ENCODE measurements at places on chromosomes 6 and 20.

- no peak for DNase-seq
Observed at GRCh38 chr20:15900443-15900842, 672.8 kb downstream of the KIF16B start.

DNA sequence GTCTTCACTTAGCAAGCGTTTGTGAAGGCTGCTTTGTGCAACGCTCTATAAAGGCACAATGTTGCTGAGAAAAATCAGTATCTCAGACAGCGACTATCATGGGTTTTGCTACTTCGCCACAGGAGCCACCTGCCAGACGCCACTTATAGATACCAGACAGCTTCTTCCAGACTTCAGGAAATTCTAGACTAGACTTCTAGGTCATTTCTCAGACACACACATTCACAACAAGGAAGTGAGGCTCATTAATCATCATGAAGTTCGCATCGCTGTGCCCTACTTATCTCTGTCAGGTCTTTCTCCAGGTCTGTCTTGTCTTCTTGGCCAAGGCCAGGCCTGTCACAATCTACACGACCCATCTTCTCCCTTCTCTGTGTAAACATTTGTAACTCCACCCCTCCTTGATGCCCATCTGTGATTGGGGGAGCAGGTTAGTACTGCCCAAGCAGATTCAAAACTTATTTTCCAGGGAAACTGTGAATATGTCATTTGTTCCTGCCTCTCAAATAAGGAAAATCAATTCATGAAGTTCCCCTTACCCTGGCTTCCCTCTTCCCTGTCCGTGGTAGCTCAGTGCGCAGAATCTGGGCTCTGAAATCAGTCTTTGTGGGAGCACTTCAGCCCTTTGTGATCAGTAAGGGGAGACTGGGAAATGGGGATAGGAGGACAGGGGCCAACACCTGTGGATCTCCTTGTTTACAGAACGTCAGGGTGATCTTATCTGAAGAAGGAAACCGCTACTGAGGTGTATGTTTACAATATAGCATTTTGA, 115.5 kb downstream of the TNFAIP3 start:
- DNase-seq = no peak

GRCh38 chr6:116514111-116514510, 2.7 kb downstream of the CALHM5 start:
- no peak for DNase-seq

DNA sequence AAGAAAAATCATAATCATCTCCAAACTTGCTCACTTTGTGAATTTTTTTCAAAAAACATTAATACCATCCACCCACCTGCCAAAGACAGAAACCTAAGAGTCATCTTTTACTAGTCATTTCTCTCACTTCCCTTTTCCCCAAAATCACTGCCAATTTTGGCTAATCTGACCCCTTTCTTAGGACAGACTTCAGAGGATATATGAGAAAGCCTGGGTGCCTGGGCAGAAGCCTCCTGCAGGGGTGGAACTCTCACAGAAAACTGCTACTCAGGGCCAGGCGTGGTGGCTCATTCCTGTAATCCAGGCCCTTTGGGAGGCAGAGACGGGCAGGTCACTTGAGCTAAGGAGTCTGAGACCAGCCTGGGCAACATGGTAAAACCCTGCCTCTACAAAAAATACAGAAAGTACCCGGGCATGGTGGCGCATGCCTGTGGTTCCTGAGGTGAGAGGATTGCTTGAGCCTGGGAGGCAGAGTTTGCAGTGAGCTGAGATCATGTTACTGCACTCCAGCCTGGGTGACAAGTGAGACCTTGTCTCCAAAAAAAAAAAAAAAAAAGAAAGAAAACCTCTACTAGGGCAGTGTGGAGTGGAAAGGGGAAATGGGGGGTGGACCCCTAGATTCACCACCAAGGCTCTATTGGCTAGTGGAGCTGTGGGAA, 3.8 kb downstream of the DEK start:
- DNase-seq = no peak

GRCh38 chr6:129635396-129636130, 74.4 kb downstream of the ARHGAP18 start:
- DNase-seq = no peak

DNA sequence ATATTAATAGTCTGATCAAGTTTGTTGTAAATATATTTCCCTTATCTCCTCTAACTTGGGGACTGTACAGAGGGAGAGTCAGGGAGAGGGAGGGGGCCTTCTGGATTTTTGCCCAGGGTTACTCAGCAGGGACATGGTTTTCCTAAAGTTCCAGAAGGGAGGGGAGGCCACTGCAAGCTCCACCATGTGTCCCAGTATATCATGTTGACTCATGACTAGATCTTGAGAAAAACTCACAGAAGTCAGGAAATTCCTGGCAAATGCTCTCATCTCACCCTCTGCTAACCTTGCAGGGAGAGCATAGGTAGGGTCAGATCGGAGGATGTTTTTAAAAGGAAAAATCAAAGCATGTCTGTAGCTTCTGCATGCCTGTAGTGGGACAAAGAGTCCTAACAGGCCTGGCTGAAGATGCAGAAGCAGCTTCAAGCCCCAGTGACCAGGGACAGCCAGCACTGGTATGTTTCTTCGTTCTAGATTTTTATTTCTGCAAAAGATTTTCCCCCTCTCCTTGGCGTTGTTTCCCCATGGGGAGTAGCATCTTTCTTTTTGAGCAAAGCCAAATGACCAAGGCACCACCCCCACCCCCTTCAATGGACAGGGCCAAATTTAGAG, 272.9 kb upstream of the SUPT3H start:
- DNase-seq = no peak

- no peak for DNase-seq
Observed at GRCh38 chr20:56795492-56795891, 166.4 kb downstream of the TFAP2C start.

GRCh38 chr20:19734811-19735210, 23.2 kb upstream of the RIN2 start:
- no peak for DNase-seq

DNA sequence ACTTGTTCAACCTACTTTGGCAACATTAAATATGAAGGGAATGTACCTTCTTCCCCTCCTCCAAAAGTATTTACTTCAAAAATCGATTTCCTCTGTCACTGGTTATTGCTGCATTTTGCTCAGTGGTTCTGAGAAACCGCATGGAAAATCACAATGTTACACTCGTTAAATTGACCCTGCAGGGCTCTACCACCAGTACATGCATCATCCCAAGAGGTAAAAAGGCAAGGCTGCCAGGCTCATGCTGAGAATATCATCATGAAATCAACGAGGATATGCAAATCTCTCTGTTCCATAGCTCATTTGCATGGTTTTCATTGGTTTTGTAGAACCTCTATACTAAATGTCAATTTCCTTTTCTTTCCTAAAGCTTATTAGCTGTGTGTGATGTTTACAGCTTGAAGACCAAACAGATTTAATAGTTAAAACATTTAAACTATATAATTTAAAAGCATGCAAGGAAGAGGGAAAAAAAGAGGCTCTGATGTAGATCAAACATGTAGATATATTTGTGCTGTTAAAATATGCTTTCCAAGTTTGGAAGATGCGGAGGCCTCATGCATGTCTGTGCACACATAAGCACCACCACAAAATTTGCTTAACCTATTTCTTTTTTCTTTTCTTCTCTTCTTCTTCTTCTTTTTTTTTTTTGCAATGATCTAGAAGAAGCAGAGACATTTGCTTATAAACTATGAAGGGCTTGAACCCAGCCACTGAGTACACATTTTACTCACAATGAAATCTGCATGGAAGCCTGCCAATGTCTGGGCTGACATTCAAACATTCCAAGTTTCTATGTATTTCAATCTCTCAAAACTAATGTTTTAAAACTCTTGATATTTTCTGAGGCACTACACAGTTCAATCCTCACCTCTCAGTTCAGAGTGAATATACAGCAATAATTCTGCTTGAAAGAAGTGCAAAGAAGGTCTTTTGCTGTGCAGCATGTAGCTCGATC, 194.0 kb downstream of the GMPR start:
- DNase-seq = no peak

DNA sequence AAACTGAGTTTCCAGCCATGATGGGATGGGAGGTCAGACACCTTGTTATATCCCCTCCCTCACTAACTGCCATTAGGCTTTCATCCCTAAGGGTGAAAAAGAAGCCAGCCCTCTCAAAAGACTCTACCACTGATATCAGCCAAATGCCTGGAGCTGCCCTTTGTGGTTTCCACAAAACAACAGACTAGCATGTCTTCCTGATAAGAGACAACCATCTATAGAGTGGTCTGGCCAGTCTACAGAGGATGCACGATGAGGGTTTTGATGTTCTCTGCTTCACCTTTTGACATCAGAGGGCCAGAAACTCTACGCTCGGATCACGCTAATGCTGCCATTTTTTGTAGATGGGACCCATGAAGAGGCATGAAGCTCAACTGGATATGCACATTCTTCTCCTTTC, 61.7 kb upstream of the ARHGAP18 start:
- DNase-seq = no peak

DNA sequence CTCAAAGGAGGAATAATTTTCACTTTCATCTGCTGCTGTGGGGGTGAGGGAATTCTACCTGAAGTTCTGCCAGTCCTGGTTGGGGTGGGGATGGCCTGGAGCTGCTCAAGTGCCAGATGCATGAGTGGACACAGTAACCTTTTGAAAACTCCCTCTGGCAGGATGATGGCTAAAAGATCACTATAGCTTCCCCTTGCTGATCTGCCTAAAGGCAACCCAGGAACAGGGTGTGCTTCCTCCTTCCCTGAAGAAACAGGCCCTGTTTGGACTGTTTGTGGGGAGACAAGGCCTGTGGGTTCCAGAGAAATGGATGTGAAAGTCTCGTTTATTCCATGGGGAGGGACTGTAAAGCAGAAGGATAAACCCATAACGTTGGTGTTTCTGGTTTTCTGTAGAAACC, 176.9 kb downstream of the DTNBP1 start:
- DNase-seq = no peak

GRCh38 chr20:57389695-57390603, 1.2 kb upstream of the RBM38 start:
- no peak for DNase-seq

- DNase-seq = no peak
Observed at GRCh38 chr6:121450242-121450641, 14.8 kb downstream of the GJA1 start.

DNA sequence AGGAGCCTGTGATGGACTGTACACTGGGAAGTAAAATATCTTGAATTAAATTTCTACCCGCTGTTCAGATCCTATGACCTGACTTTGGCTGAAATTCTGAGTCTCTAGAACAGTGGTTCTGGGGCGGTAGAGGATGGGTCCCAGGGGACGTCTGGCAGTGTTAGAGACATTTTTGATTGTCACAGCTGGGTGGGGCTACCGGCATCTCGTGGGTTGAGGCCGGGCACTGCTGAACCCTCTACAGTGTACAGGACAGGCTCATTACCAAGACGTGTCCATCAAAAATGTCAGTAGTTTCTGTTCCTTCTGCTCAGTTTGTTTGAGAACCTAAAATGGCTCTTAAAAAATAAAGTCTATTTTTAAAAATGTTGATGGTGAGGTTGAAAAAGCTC, 11.5 kb upstream of the RPS6KA2 start:
- no peak for DNase-seq

DNA sequence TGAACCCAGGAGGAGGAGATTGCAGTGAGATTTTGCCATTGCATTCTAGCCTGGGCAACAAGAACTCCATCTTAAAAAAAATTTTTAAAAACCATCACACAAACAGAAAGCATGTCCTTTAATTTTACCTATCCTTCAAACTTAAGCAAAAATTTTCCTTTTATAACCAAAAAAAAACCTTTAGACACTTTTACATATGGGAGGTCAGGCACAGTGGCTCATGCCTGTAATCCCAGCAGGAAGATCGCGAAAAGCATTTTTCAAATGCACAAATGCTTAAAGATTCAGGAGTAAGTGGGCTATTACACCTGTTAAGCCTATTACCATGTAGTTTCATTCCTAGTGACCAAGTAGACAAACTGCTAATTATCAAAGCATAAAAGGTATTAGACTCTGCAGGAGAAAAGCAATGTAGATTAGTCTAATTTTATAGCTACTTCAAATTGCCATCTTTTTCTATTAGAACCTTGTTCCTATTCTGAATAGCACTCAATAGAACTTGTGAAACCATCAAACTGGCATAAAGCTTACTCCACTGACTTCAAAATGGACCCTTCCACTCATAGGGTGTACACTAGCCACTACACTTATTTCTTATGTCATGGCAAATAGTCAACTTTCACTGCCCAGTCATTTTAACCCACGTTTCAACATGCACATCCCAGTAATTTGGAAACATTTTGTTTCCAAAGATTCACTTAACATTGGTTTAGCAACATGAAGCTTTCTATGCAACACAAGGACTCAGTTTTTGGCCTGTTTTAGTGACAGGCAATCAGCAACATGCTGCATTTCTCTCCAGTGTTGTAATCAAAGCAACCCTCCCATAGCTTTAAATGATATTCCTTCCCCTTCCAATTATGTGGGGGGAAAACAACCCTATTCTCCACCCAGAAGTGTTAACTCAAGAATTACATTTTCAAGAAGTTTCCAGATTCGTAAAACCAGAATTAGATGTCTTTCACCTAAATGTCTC, 4.0 kb downstream of the EEF1A1 start:
- no peak for DNase-seq

GRCh38 chr6:108083349-108083748, 8.8 kb upstream of the OSTM1 start:
- DNase-seq = no peak

Data from cortex of kidney (tissue), 1 donor.